ENCODE measurements at places on chromosomes 7 and 10.

GRCh38 chr10:121409466-121410104 lies 188.7 kb downstream of the FGFR2 start:
- DNase-seq = no peak

- DNase-seq = no peak
Observed at GRCh38 chr10:61021926-61022325, 77.9 kb upstream of the RHOBTB1 start.

GRCh38 chr10:46550795-46551700 lies 5.4 kb downstream of the GPRIN2 start:
- no peak for DNase-seq

GRCh38 chr7:20828947-20829346 lies 42.3 kb upstream of the SP8 start:
- no peak for DNase-seq

DNA sequence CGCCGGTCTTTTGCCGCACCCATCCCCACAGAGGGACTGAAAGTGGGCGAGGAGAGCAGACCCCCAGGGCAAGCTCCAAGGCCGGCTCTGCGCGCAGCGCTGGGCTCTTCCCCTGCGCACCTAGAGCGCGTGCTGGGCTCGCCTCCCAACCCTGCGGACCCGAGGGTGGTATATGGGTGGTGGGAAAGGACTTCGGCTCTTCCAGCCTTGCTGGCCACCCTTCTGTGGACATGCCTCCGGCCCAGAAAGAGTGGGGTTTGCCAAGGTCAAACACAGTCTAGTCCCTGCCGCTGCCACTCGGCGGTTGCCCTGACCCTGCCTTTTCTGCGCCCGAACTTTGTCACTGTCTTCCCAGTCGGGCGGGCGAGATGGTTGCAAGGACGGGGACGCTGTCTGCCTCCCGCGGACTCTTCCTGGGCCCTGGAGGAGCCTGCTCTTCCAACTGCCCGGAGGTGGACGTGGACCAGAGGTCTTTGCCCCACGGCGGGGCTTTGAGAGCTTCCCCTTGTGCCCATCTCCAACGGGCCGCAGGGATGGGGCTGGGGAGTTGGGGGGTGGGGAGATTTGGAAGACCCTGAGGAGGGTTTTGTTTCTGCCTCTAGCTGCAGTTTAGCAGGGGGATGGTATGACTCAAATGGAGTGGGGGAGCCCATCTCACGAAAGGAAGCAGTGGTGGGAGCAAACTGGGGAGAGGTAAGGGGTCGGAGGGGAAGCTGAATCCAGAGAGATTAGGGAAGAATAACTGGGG lies 1.5 kb downstream of the ADCY1 start:
- no peak for DNase-seq

GRCh38 chr7:112452102-112452888 lies 2.0 kb downstream of the IFRD1 start:
- peak; percentile 36 for DNase-seq

DNA sequence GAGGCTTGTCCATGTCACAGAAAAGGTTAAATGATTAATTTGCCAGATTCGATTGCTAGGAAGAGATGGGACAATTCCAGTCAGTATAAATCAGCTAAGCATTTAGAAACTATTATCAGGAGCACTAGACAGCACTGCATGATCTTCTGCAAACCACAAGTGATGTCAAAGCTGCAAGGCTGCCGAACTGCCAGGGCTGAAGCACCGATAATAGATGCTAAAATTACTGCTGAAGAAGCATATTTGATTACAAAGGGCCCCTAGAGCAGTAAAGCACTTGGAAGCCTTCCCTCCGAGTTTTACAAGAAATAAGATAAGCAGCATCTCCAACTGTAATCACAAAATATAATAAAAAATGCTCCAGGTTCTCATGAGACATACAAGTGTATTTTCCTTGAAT lies 40.6 kb downstream of the RNLS start:
- DNase-seq = no peak

- peak; percentile 5 for DNase-seq
Observed at GRCh38 chr7:107014387-107015023, 30.0 kb upstream of the PRKAR2B start.

GRCh38 chr10:69464801-69465401 lies 13.6 kb downstream of the TSPAN15 start:
- DNase-seq = peak; percentile 27

GRCh38 chr10:132363921-132364593 lies 32.1 kb downstream of the LRRC27 start:
- peak; percentile 67 for DNase-seq

GRCh38 chr7:101854084-101854865 lies 36.8 kb downstream of the CUX1 start:
- no peak for DNase-seq

- no peak for DNase-seq
Observed at GRCh38 chr10:101310529-101311184, 43.3 kb upstream of the BTRC start.

DNA sequence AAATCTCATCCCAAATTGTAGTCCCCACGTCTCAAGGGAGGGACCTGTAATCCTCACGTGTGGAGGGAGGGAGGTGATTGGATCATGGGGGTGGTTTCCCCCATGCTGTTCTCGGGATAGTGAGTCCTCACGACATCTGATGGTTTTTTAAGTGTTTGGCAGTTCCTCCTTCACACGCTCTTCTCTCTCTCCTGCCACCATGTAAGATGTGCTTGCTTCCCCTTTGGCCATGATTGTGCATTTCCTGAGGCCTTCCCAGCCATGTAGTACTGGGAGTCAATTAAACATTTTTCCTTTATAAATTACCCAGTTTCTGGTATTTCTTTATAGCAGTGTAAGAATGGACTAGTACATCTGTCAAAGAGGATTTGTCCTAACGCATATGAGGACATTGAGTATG lies 59.5 kb downstream of the RGS10 start:
- no peak for DNase-seq

GRCh38 chr10:73803680-73804286 lies 7.6 kb downstream of the NDST2 start:
- no peak for DNase-seq

DNA sequence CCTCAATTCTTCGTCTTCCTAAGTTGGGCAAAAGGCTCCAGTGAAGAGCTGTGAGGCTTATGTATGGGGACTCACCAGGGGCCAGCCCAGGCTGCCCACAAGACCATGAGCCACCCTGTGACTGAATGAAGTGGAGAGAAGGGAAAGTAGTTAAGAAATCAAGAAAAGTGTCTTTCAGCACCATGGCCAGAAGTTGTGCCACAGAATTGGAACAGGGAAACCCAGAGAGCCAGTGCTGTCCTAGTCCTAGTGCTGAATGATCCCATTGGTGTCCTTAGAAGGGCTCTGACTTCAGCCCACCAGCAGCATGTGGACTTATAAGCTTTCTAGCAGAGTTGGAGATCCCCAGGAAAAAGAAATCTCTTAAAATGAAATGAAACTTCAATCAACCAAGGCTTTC lies 37.0 kb upstream of the CCSER2 start:
- DNase-seq = peak; percentile 65

DNA sequence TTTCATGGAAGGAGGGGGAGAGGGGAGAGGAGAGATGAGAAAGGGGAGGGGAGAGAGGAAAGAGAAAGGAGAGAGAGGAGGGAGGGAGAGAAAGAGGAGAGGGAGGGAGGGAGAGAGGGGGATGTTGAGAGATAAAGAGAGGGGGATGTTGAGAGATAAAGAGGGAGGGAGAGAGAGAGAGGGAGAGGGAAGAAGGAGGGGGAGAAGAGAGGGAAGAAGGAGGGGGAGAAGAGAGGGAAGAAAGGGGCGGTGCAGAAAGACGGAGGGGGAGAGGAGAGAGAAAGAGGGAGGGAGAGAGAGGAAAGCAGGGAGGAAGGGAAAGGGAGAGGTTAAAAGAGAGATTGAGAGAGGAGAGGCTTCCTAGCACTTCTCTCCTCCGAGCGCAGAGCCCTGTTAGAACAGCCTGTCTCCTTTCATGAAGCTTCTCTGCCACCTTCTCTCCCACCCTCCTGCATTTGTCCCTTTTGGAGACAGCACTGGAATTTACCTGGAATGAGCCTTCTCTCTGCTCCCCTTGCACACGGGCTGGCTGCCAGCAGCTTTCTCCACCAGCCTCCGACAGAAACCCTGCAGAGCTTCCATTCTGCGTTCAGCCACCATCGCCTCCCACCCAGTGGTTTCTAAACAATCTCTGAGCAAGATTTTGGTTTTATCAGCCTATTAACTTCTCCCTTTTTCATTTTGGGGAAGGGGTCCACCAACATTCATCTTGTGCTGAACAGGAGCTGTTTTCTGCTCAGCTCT lies 74.0 kb upstream of the CARD11 start:
- no peak for DNase-seq

GRCh38 chr10:131337741-131338140 lies 26.2 kb upstream of the TCERG1L start:
- no peak for DNase-seq

GRCh38 chr7:47572094-47572445 lies 9.8 kb downstream of the TNS3 start:
- no peak for DNase-seq

- no peak for DNase-seq
Observed at GRCh38 chr10:78750418-78750817, 318.3 kb upstream of the ZMIZ1 start.

DNA sequence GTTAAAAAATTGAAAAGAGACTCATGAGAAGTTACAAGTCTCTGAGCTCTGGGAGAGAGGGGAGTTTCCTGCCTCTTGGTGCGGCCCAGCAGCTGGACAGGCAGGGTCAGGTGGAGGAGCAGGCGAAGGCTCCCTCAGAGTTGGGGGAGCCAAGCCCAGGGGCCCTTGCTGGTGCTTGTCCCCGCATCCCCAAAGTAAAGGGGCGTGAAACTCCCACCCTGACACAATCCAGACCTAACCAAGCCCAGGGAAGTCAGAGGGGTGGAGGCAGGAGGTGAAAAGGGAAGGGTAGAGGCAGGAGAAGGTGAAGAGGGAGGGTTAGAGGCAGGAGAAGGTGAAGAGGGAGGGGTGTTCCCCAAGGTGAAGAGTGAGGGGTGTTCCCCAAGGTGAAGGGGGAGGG lies 322.8 kb downstream of the GLRX3 start:
- no peak for DNase-seq

- no peak for DNase-seq
Observed at GRCh38 chr10:71980181-71981014, 16.2 kb downstream of the CHST3 start.

- DNase-seq = no peak
Observed at GRCh38 chr10:22156750-22157149, 61.1 kb downstream of the EBLN1 start.

- DNase-seq = no peak
Observed at GRCh38 chr10:124700293-124701037, 43.7 kb downstream of the FAM53B start.

GRCh38 chr7:102260856-102261255 lies 25.8 kb upstream of the SH2B2 start:
- DNase-seq = no peak

GRCh38 chr10:99329304-99329553 lies at the start of gene CNNM1:
CNNM1 (plus strand) TSS chr10:99329356; CDS start chr10:99329388, 32 bp downstream.
- DNase-seq = peak; percentile 62

- no peak for DNase-seq
Observed at GRCh38 chr10:78576276-78576675, 492.5 kb upstream of the ZMIZ1 start.

- peak; percentile 1 for DNase-seq
Observed at GRCh38 chr7:66503551-66504031, 125.1 kb upstream of the KCTD7 start.

- DNase-seq = no peak
Observed at GRCh38 chr7:136353287-136353686, 376.1 kb upstream of the MTPN start.

DNA sequence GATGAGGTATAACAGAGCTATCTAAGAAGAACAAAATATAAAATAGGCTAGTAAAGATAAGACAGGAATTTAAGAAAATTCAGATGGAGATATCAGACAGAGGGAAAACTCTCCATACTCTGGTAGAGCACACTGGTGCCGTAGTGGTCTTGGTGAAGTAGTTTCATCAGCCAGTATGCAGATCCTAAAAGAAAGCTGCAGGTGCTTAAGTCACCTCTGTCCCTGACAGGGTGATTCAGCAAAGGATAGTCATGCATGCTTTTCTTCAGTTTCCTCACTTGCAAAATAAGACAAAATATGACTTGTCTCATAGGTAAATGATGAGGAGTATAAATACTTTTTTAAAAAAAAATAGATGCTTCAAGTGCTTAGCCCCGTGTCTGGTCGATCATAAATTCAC lies 794.9 kb downstream of the TNS3 start:
- DNase-seq = no peak

- no peak for DNase-seq
Observed at GRCh38 chr7:152335900-152336571, 99.8 kb downstream of the KMT2C start.

DNA sequence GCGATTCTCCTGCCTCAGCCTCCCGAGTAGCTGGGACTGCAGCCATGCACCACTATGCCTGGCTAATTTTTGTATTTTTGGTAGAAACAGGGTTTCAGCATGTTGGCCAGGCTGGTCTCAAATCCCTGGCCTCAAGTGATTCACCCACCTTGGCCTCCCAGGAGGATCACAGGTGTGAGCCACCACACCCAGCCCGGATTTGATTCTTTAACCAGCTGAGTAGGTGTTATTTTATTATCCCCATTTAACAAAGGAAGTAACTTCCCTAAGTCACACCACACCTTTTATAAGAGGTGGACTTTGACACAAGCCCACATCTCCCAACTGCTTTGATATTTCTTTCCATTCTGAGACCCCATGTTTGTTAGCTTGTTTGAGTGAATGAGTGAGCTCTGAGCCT lies 25.0 kb downstream of the SLC25A28 start:
- no peak for DNase-seq

GRCh38 chr7:26202019-26202990 lies 760 bp downstream of the CBX3 start:
- DNase-seq = peak; percentile 75

DNA sequence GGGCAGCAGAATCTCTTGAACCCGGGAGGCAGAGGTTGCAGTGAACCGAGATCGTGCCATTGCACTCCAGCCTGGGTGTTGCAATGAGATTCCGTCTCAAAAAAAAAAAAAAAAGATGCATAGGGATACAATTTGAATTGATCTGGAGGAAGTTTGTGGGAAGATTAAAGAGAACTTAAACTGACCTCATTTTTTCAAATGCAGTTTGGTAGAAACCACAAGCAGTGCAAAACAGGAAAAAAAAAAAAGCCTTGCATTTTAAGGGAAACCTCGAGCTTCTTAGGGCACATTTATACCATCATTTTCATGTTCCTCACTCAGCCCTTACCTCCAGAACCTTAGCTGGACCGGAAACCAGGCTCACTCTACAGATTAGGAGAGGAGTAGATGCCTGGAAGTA lies 2.8 kb downstream of the KCTD7 start:
- DNase-seq = no peak

GRCh38 chr7:88132725-88133124 lies 87.1 kb downstream of the SRI start:
- DNase-seq = no peak

DNA sequence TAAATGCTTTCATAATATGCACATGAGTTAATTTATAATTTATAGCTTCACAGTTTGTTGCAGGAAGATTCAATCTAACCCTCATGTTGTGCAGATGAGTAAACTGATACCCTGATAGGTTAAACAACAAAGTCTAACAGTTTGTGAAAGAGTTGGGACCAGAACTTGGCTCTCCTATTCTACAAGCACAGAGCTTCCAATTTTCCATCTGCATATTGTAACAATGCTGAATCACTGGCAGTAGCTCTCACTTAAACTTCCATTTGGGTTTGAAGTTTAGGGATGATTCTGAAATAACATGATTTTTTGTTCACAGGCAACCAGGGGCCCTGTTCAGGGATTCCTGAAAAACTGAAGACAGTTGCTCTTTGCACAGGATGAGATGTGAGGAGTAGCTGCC lies 179.3 kb downstream of the XPNPEP1 start:
- DNase-seq = peak; percentile 3

All from GM03348 (cell line).